Neural crest cell (in vitro differentiated cells): ENCODE measurements at places on chromosomes 7 and 10. TPM values are rescaled to one million over a fixed set of nuclear protein-coding genes. Genes with fewer than 3 reads are reported as not detected.

- DNase-seq = no peak
These were observed 105.1 kb downstream of the GRB10 start for GRCh38 chr7:50677638-50677996.

DNA sequence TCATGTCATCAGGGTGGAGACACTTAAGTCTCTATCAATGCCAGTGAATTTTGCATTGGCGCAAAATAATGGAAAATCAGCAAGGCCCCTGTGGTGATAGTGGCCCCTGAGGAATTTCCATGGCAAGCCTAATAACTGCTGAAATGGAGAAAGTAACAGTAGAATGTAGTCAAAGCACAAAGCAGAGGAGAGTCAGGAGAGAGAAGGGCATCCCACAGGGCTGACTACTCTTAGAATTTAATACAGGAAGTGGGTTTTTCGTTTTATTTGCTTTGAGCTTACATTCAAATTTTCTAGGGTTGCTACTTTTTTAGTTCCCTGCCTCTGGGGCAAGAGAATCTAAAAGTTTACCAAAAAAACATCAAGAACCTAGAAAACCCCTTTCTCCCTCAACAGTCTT is 39.0 kb downstream of the BZW2 start:
- no peak for DNase-seq

DNA sequence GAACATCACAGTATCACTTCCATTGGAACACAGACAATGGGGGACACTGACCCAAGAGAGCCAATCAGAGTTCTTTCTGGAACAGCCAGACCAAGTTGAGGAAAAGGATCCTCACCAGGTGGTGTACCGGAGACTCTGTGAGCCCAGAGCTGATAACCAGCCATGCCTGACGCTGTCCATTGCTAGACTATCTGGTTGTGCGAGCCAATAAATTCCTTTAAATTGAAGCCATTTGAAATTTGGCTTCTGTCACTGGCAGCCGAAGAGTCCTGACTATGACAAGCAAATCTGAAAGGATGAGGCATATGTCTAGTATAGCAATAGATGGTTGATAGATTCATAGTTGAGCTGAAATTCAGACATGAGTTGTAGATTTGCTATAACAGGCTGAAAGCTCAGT is 3.1 kb upstream of the LHPP start:
- DNase-seq = no peak

DNA sequence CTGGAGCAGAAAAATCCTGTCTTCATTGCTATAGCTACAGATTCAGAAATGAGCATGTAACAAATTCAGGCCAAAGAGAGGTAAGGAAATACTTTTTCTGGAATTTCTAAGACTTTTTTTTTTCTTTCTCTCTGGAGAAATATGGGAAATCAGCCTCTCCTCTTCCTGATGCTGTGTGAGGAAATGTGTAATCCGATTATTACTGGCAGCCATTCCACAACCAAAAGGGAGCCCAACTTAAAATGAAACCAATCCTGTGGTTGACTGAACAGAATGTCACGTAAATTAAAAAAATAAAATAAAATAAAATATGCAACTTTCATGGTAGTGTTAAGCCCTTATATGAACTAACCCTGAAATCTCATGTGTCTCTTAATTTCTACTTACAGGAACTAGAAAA is 10.7 kb upstream of the POT1 start:
- DNase-seq = no peak

C10orf53 gene
- total RNA-seq = 0.14 TPM in 1 of 2 replicates, not detected in the other
